ENCODE measurements at places on chromosomes 4 and X.
A peak's percentile ranks its signal among the peaks of the same experiment; 100 is the strongest.

DNA sequence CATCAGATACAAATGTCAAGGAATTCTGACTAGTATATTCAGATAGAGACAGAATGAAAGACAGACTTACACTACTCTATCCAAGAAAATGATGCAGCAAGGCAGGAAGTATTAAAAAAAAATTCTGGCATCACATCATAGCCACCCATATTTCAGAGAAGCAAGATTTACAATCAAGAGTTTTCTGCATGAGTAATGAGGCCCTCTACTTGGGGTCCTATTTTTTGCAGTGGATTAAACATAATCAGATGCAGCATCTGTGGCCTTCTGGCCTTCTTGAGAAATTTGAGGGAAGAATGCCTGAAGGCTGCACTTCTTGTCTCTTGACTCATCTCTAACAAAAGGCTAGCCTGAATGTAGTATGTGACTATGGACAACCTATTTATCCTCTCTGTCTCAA is 48.2 kb upstream of the SLIT2 start:
- DNase-seq: no peak

DNA sequence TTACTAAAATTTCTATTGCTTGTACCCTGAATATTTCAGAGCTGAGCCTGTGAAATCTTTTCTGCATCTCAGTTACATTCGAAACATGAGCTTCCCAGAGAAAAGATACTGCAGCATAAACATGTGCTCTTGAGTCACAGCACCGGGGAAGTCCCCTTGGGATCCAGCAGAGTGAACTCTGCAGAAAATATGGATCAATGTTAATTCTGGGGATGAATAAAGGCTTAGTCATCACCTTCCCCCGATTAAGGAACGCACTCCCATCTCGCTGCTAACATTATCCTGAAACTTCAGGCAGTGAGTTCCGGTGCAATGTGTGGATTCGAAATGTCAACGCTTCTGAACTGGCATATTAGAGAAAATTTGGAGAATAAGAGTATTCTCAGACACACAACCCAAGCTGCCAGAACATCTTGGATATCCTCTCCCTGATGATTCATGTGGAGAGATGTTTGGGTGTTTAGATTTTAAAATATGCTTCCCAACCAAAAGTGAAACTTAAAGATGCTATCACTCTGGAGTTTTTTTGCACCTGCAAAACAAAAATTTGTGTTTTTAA is 90.8 kb downstream of the IRF2 start:
- DNase-seq: no peak

DNA sequence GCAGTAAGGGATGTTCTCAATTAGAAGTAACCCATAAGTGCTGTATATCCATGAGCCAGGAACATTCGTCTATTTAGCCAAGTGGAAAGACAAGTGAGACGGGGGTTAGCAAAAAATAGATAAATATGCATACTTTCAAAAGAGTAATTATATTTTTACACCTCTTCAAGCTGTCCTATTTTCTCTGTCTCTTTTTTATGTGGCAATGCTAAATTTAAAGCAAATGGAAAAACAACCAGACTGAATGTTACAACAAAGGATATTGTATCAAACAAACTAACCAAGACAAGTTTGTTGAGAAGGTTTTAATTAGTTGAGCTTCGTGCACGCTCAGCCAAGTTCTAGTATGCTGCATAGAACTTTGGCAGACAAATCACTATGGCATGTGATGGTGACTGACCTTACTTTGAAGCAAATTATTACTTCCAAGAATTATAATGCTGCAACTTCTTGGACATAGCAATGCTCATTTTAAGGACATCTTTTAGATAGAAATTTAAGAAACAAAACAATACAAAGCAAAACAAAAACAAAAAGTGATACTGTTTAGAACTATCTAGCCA is 61.4 kb upstream of the TMEM150C start:
- no peak for DNase-seq

GRCh38 chrX:27918799-27919198 is 62.5 kb downstream of the DCAF8L1 start:
- no peak for DNase-seq

GRCh38 chr4:57104706-57105560 is 5.3 kb downstream of the IGFBP7 start:
- DNase-seq: no peak

DNA sequence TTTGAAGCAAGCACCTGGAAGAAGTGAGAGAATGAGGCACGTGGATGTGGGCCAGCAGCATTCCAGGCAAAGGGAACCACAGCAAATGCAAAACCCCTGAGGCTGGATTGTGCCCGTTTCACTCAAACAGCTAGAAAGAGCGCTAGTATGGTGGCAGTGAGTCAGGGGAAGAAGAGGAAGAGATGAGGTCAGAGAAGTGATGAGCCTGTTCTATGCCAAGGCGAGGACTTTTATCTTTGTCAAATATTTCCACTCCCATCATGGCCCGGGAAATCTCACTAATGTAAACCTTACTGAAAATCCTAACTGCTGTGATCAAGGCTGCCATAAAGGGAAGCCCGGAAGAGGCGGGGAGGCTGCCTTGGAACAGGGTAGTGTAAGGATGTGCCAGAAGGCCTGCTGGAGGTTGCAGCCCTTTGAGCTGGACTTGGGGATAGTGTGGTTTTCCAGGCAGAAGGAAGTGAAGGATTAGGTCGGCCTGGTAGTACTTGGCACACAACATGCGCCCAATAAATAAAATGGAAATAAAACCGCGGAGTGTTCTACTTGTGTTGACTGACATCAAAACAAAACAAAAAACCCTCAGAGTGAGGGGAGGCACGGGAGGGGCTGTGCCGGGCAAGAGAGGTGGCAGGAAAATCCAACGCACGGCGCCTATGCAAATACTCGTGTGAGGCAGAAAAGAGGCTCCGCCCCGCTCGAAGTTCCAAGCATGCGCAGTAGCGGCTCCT is 1.2 kb upstream of the CDK16 start:
- no peak for DNase-seq

DNA sequence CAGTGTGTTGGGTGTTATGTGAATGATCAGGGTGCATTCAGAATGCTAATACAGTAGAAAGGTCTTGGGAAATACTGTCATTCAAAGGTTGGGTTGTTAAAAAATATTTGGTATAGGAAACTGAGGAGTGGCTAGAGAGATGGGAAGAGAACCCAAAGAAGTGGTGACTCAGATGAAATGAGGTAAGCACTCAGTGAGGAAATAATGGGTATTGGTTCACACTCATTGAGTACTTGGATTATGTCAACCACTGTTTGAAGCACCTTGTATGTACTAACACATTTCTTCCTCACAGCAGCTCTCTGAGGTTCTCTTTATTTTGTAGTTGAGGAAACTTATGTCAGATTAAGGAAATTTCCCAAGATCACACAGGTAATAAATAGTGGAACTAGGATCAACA is 40.8 kb upstream of the NUDT6 start:
- no peak for DNase-seq

DNA sequence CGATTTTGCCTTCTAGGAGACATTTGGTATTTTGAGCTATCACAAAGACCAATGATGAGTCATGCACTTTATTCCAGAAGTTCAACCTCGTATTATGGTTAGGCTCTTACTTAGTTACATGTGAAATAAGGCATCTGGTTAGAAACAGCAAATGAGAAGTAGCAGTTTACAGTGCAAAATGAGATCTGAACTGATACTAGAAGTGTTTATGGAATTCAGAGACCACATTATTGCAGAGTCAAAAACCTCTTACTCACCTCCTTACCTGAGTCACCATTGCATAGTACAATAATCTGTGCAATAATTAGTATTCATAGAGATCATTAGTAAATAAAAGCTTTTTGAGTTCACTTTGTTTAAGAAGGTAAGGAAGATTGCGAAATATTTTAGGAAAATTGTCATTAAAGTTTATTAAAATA is 38.7 kb downstream of the SEC24B start:
- DNase-seq: no peak

GRCh38 chr4:90095000-90095399 is 32.2 kb upstream of the CCSER1 start:
- DNase-seq: no peak

GRCh38 chrX:154349359-154349935 is 25.0 kb downstream of the FLNA start:
- DNase-seq: no peak

DNA sequence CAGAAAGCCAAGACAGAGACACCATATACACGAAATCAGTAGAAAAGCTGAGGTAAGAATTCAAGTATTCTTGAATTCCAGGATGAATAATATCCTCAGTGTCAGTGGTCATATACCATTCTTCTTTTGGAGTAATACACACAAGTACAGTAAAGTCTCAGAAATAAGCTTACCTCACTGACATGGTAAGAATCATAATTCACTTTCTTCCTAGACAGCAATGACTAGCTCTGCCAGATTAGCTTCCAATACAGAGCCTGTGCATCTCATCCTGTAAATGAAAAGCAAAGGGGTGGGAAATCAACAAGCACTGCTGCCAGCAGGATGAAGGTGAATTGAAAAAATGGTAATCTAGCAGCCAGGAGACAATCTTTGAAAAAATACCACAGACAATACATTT is 31.2 kb upstream of the VSIG4 start:
- no peak for DNase-seq

GRCh38 chrX:68867458-68868112 is 38.8 kb downstream of the EFNB1 start:
- no peak for DNase-seq

GRCh38 chrX:107429090-107429489 is 20.4 kb upstream of the FRMPD3 start:
- peak; percentile 11 for DNase-seq

All from T-helper 1 cell (primary cell).